Stimulated activated CD8-positive, alpha-beta memory T cell treated with anti-CD3 and anti-CD28 coated beads, Interleukin-7, amount 100 ng/mL, for 1 hour (primary cell): ENCODE measurements at places on chromosomes 16 and 17.

DNA sequence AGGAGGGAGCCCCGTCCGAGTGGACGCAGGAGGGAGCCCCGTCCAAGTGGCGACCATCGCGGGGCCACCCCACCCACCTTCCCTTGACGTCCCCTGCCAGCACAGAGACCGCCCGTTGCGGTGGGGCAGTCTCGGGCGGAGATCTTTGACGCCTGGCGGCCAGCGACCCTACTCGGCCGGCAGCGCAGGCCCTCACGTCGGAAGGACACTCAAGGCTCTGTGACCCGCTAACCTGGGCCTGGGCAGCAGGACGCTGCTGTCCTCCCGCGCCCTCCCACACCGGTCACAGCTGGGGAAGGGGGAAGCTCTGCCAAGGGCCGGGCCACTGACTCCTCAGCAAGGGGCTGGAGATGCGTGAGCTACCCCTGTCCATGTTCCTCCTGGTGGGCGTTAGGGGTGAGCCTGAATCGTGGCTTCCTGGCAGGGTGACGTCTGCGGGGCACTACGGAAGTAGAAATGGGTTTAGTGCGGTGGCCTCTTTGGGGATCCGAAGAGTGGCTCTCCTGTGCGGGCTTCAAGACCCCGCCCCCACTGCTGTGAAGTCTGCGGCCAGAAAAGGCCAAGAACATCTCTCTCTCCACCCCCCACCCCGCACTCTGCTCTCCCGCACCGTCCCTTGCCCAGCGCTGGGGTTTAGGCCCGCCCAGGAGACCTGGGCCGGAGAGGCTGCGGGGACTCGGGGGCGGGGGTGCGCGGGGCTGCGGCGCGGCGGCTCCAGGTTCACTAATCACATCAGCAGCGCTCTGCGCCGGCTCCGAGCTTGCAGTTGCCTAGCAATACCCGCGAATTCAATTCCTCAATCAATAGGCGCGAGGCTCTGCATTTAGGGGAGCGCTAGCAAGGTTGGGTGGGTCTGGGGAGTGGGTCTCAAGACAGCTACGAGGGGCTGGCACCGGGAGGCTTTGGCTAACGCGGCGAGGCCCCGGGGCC, 5.8 kb downstream of the CBX8 start:
- no peak for DNase-seq

- DNase-seq = no peak
Observed at GRCh38 chr17:50682938-50683337, 24.8 kb downstream of the ANKRD40 start.

- DNase-seq = no peak
Observed at GRCh38 chr16:50269769-50270509, 3.6 kb downstream of the ADCY7 start.

DNA sequence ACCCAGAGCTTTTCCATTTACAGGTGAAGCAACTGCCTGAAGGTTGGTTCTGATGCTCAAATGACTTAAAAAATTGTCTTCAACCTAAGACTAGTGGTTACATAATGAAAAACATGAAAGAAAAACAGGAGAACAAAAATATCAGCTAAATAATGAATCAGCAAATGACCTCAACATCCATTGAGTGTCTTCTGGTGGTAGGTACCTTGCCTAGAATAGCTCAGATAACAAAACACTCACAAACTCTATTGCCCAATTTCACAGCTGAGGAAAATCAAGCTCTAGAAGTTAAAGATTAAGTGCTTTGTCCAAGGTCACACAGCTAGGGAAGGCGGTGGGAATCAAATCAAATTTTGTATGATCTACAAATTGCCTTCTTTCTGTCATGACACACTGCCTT, 304.6 kb upstream of the CDH11 start:
- no peak for DNase-seq

- DNase-seq = no peak
Observed at GRCh38 chr17:42979511-42980273, at the start of gene PTGES3L. Gene PTGES3L, minus strand, starts transcription at chr17:42980080. Its CDS starts 27 bp downstream, at chr17:42980053.

DNA sequence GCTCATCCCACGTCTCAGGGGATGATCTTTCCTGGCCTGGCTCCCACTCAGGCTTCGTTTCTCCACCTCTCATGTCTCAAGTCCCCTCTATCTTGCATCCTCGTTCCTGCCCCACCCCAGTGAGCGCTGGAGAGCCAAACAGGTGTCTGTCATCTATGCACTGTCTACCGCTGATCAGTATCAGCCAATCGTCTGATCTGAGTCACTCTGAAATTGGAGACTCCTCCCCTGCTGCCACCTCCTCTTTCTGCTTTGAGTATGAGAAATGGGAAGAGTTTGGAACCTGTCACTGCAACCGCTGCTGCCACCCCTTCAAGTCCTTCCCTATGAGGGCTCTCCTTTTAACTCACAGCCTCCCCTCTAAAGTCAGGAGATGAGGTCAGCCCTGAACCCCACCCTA, 28.0 kb downstream of the FZD2 start:
- no peak for DNase-seq

GRCh38 chr16:12315330-12316136, 339.0 kb downstream of the SNX29 start:
- DNase-seq = no peak

GRCh38 chr17:1130191-1130590, 49.6 kb downstream of the ABR start:
- DNase-seq = no peak

DNA sequence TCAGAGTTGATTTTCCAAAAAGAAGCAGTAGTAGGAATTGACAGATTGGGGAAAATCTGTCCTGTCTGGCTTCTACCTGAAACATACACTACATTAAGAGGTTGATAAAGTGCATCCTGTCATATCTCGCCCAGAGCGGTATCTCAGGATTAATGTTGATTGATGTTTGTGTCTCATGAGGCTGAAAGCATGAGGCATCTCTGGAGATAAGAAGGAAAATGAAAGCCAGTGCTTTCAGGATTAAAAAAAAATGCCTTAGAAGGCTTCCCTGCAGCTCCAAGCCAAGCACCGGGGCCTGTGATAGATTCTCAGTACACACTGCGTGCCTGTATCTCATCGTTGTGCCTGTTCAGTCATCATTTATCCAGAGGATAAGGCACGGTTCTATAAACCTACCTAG, 26.4 kb upstream of the CD300E start:
- DNase-seq = no peak

GRCh38 chr17:66273586-66273848, 28.9 kb upstream of the PRKCA start:
- no peak for DNase-seq

GRCh38 chr17:58436245-58436644, 18.9 kb upstream of the RNF43 start:
- no peak for DNase-seq

- no peak for DNase-seq
Observed at GRCh38 chr17:32627239-32627996, 140.6 kb downstream of the CDK5R1 start.

- no peak for DNase-seq
Observed at GRCh38 chr17:2805961-2806360, 9.7 kb downstream of the RAP1GAP2 start.

DNA sequence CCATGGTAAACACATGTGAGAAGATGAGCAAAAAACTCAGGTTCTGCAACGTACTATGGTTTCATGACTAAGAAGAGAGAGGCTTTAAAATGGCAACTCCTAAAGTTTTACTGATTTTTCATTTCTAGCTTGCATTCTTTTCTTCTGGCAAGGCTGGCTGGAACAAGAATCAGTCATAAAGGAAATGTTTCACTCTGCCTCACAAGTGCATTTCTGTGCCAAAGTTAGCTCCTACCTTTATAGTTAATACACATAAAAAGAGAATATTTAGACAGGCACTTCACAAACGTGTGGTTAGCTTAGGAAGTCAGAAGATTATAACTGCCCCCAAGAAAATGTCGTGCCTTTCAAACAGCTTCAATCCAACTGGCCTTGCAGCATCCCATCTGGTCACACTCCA, 417.1 kb upstream of the CDH11 start:
- no peak for DNase-seq

DNA sequence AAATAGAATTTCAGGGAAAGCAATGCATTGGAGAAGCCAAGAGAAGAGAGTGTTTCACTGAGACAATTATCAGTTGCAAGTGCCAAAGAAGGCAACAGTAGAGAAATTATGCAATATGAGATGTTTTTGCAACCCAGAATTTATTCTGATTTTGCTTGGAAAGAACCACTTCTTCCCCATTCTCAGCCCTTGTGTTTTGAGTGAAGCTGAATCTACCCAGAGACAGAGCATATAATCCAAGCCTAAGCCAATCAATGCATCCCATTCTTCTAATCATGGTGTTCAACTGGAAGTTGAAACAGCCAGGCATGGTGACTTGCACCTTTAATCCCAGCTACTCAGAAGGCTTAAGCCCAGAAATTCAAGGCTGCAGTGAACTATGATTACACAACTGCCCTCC, 6.9 kb upstream of the SCNN1G start:
- DNase-seq = no peak

- no peak for DNase-seq
Observed at GRCh38 chr17:41521574-41522261, 3.0 kb upstream of the KRT15 start.
